ENCODE measurements at places on chromosomes 13 and 19.

- no peak for DNase-seq
Observed at GRCh38 chr13:21701460-21701859, 30.6 kb downstream of the FGF9 start.

DNA sequence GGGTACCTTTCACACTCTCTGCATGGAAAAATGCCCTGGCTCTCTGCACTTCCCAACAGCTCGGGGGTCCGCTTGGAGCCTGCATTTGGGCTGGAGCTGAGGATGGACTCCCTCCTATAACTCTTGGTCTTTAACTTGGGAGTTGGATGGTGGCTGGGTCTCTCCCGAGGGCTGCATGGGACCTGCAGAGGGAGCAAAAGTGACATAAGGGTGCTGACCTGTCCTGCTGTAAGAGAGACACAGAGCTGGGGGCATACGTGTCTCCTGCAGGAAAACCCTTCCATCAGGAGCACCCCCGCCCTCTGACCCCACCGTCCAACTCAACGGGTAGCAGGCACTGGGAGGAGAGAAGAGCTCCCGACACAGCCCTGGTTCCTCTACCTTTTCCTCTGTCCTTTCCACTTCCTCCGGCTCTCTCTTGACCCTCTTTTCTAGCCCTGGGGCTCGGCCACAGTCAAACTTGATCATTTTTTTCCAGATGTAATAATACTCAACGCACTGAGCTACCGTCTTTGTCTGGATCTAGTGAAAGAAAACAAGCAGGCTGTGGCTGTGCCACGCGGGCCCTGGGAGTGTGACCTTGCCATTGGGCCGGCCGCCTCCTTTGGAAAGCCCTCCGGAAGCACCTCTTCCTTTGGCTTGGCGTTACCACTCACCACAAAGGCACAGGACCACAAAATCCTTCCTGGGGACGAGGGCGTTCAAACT lies 6.8 kb upstream of the NAPA start:
- DNase-seq: no peak

- no peak for DNase-seq
Observed at GRCh38 chr13:110138010-110138699, 168.8 kb downstream of the COL4A1 start.

- no peak for DNase-seq
Observed at GRCh38 chr13:26629260-26629825, 71.9 kb downstream of the WASF3 start.

DNA sequence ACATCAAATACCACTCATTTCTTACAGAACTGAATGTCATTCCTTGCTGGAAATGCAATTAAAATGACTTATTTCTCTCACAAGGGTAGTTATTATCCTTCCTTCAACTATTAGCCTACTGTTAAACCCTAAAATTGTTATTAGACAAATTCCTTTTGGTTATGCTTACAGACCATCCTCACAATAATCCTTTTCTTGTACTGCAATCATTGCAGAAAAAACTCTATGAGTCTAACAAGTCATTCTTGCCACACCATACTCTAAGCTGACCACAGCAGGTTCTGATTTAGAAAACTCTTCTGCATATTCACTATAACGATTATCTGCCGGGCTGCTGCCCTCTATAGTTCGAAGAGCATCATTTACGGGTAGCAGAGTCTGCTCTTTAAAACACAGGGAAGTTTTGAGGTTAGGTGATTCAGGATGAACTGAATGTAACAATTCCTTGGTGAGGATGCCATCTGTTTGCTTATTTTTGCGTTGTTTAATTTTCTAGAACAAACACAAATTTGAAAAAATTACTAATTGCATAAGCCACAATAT lies 38.2 kb downstream of the MTMR6 start:
- no peak for DNase-seq

GRCh38 chr19:1104311-1105007 lies 665 bp downstream of the GPX4 start:
- peak; percentile 74 for DNase-seq

GRCh38 chr13:20145521-20145920 lies 15.3 kb downstream of the GJA3 start:
- no peak for DNase-seq

DNA sequence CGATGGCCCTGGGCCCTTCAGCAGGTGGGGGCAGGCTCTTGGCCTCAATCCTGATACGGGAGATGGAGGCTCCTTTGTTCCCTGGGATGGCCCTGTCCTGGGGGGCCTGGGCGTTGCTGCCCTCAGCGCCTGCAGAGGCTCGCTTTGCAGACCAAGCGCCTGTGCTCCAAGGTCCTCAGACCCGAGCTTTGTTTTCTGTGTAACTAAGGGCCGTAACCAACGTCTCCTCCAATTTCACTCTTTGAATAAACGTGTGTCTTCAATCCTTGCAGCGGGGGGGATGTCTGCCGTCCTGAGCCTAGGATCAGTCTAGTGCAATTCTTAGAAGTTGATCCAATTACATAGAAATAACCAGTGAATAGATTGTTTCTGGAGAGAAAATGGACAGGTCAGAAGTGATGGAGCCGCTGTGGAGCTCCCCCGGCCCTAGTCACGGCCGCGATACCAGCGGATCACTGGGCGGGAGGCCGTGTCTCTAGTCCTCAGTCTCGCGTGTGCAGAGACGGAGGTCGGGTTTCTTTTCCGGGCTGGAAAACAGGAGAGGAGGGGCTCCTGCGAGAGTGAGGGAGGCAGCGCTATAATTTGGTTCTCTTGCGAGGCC lies 5.3 kb downstream of the PTBP1 start:
- DNase-seq: no peak

DNA sequence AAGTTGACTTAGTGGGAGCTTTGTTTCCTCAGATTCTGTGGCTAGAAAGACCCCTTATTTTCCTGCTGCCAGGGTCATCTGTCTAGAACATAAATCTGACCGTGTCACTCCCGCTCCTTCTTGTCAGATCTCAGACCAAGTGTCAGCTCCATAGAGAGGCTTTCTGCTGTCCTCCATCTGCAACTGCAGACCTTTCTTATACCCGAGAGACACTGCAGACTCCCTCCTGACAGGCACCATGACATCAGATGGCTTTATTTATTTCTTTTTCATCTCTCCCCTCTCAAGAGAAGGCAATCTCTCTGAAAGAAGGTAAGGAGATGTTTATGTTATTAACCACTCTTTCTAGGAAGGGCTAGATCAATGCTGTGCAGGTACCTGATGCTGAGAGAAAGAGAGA lies 726.5 kb downstream of the UQCRFS1 start:
- no peak for DNase-seq

DNA sequence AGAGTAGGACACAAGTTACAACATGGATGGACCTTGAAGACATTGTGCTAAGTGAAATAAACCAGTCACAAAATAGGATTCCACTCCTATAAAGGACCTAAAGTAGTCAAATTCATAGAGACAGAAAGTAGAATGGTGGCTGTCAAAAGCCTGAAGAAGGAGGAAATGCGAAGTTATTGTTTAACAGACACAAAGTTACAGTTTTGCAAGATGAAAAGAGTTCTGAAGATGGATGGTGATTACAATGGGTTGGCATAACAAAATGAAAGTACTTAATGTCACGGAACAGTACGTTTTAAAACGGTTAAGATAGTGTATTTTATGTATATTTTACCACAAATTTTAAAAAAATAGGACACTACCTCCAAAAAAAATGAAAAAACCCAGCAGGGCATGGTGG lies 34.8 kb downstream of the FOXO1 start:
- no peak for DNase-seq

- no peak for DNase-seq
Observed at GRCh38 chr13:100392709-100393630, 195.6 kb downstream of the GGACT start.

DNA sequence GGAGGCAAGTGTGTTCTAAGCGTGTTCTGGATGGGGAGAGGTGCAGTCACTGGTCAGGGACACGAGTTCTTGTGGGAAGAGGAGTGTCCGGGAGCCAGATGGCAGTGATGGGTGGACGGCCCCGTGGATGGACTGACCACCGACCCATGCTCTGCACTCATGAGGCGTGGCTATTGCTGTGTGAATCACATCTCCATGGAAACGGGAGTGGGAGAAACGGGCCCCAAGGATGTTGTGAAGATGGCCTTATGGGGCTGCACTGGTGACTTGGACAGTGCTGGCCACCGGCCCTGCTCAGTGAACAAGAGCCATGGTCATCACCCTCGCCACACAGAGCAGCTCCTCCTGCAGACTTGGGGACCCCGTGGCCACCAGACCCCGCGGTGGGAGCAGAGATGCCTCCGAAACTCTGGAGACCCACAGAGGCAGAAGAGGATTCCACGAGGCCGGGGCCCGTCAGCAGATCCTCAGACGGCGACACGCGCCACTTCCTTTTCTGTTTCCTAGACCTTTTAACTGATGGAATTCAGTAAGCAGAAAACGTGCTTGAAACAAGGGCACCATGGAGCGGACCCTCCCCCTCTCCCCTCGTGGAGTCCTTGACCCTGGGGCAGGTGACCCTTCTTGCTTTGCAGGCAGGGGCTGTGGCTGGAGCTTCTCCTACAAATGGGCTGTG lies 47.5 kb downstream of the GAS6 start:
- no peak for DNase-seq

DNA sequence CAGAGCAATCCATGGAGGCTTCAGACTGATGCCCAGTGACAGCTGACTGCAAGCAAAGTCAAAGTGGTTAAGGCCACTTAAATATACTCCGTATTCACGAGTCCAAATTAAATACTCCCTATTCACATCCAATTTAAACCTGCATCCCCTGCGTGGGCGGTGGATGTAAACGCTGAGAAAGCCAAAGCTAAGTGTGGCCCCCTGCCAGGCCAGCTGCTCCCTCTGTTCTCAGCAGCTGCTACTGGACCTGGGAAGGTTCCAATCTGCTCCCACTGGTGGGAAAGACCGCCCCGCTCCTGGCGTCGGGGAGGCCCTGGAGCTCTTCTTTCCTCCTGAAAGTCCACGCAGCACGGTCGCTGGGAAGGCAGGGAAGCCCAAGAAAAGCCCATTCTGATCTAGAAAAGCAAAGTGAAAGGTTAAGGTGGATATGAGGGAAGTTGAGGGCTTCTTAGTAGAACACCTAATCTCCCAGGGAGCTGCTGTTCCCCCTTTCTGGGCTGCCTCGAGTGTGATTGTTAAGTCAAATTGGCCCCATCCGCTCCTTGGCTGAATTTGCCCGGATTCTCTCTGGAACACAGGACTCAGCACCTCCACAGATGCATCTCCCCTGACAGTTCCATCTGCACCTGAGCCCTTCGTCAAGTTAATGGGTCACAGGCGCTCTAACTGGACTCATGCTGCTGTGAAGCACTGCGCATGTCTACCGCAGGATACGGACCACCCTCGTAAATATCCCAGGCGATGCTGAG lies 205.5 kb downstream of the USP12 start:
- DNase-seq: no peak

- no peak for DNase-seq
Observed at GRCh38 chr19:10868872-10869547, 2.3 kb upstream of the CARM1 start.

DNA sequence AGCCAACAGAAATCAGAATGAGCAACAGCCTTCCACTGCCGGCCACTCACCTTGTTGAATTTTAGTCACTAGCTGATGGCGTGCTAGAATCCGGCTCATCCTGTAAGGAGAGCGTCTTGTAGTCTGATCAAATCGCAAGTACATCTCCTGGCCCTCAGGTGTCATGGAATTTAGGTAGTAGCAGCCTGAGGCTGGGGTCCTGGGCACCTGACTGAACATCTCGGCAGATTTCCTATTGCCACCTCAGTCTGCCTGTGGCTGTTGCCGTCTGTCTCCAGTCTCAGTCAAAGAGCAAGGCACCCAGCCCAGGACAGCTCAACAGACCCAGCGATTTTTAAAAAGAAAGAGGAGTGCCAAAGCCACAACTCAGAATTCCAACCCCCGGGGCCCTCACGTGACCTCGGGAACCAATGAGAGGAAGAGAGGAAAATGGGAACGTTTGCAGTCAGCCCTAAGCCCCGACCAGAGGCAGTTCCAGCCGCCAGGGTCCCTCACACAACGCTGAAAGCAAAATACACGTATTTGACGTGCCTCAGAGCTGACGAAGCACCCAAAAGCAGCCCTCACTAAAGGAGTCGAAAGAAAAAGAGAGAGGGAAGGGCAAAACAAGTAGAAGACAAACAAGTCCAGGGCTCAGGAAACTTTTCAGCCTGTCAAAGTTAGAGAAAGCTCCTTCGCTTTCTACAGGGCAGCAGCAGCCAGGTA lies at the start of gene STARD13:
Gene STARD13, minus strand, starts transcription at position 336 of the 705 bp plus-strand sequence. Its CDS starts 117 bp downstream, at position 219.
- no peak for DNase-seq

DNA sequence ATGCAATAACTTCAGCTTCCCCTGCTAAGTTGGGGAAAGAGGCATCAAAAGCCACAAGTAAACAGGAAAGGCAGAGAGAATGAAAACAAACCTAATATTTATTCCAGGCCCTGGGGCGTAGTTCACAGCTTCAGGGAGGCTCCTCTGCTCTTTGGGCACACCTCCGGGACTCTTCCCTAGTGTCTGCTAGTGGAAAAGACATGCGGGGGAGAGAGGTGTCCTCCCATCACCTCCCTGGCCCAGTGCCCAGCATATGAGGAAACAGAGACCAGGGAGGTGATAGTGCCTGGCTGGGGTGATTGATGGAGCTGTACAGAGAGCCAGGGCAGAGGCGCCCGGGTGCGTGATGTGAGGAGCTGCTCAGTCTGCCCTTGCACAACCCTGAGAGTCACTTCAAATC lies 71.0 kb downstream of the RASL11A start:
- no peak for DNase-seq

GRCh38 chr19:46610413-46610775 lies 9.3 kb downstream of the CALM3 start:
- no peak for DNase-seq

- no peak for DNase-seq
Observed at GRCh38 chr13:40181203-40181845, 485.1 kb downstream of the FOXO1 start.

DNA sequence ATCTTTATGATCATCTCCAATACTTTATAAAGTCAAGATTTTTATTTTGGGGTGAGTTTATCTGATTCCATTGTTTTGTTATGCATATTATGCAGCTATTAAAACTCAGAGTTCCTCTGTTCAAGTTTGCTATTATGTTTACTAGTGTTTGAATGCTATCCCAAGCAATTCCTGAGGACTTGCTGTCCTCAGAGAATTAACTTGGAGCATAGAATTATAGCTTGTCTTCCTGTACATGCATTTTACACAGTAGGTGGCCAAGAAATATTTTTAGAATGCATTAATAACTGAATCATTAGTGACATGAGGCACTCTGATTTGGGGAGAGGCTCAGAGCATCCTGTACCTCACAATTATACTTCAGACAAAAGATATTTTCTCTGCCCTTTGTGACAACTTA lies 195.6 kb upstream of the MIR17HG start:
- DNase-seq: no peak

DNA sequence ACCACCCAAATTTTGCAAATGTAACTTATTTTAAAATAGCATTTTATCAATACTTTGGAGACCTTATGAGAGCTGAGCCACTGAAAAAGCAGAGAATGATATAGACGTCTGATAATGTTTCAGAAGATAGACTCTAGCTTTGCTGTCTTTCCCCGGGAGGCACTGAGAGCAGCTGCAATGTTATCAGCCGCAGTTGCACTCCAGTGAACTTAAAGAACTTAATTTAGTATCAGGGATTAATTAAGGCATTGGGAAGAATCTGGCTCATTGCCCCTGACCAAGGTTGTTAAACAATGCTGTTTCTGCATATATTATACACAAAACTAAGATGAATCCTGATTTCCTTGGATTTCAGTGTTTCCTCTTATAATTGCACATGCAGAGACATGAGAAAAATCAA lies 75.7 kb upstream of the SGCG start:
- DNase-seq: no peak

Measured in T-helper 2 cell (primary cell).